ENCODE measurements at places on chromosomes 3 and 15.

DNA sequence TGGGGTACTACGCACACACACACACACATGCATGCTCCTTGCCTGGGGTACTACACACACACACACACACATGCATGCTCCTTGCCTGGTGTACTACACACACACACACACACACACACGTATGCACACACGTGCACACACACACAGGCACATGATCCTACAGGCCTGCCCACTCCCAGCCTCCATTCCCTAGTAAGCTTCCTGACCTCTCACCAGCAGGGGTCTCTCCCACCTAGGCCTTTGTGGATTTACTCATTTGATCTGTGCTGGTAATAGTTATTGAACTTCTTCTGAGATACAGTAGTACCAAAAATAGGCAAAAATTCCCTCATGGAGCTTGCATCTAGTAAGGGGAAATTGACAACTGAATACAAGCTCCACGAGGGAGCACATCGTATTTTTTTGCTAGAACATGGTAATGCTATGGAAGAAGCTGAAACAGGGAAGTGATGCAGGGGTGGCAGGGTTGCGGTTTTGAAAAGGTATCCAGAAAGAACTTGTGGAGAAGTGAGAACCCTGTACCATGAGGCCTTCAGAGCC is 19.1 kb downstream of the TTC21A start:
- DNase-seq = no peak

DNA sequence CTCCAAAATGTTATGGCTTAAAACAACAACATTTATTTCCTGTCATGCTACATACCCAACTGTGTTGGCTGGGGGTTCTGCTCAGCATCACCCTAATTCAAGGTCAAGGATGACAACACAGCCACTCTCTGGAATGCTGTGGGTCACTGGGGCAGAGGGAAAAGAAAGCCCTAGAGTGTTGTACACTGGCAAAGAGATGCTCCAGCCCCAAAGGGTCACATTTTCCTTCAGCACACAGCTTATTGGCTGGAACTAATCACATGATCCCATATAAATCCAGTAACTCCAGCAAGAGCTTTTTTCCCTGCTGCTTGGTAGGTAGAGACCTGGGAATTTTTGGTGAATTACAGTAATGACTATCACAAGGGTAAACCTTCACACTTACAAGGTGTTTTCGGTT is 1041.4 kb downstream of the NTRK3 start:
- no peak for DNase-seq

- no peak for DNase-seq
Observed at GRCh38 chr15:50244959-50245624, 20.4 kb downstream of the HDC start.

DNA sequence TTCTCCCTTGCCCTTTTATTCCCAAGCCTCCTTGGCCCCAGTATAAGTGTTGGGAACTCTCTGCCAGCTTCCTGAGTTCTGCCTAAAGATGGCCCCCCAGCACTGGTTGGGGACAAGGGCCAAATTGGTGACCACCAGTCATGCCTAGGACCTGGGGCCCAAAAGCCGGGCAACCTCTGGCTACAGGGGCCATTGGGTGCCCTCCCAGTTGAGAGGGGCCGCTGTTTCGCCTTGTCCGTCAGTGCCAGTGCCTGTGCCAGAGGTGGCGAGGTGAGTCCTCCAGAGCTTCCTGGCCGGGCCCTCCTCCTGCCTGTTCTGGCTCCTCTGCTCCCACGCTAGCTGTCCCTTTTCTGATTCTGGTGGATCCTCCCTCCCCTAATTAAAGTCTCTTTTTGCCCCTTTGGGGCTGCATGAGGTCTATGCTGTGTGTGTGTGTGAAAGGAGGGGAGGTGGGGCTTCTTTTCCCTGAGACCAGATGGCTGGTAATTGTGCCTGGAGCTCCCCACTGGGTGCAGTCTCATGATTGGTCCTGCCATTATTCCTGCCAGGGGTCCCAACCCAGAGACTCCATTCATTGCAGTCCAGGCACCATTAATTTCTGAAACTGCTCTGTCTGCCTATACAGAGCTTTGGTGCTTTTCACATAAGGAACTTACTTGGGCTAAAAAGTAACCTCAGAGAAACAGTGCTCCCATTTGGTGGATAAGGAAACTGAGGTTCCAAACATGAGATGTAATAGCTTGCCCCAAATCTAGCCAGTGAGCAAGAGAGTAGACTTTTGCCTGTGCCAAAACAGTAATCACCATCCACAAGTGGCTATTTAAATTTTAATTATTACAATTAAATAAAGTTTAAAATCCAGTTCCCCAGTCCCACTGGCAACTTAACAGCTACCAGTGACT is 3.1 kb upstream of the TTLL3 start:
- no peak for DNase-seq

DNA sequence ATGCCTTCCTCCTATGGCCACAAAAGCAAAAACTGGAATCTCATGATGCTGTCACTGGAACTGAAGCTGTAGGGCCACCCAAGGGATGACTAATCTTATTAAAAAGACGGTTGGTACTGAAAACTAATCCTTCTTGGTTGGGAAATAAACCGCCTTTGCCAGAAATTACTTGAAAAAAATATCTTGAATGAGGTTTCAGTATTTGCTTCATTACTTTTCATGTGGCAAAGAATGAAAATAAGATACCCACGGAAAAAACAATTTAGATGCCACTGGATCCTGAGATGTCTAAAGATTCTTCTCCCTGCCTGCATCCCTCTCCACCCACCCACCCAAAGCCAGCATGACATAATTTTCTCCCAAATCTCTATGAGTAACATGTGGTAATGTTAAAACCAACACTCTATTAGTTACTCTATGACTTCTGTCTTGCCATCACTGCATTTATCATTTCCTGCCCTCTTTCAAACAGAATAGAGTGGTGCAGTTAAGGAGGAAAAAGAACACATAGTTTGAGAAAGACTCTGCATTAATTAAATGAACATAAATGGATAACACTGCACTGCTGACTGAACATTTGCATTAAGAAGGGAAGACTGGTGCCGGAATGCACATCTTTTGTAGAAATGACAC is 111.8 kb upstream of the DPH6 start:
- DNase-seq = no peak

DNA sequence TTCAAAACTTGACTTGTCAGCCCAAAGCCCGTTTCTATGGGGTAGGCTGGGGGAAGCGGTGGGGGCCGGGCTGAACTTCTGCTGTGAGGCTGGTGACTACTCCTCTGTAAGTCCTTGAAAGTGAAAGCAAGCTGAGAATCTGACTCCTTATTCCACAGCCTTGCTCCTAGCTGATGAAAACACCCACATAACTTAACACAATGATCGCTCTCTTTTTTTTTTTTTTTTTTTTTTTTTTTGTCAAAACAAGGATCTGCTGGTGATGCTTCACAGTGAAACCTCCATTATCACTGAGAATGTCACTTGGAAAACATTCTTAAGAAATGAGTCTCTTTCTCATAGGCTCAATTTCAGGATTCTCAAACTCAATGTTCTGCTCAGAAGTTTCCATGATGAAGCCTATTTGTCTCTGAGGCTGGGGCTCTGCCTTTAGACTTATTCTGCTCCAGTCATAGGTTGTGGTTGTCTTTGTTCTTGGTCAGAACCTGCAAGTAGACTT is 31.4 kb upstream of the TKT start:
- DNase-seq = no peak

- no peak for DNase-seq
Observed at GRCh38 chr3:132180337-132180791, 136.8 kb upstream of the ACP3 start.

DNA sequence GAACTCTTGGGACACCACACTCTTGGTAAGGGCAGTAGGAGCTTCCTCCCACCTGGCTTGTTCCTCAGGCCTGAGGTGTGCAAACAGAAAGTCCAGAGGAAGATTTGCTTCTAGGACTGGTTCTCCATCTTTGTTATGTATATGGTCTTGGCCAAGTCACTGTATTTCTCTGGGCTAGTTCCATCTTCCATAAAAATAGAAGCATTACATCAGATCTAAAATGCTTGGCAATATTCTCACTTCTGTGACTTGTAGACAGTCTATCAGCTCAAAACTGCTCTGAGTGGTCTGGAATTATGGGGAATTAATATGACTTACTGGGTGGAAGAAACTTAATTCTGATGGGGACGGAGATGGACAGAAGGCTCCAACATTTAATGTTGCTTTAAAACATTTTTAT is 55.2 kb downstream of the TMEM108 start:
- DNase-seq = no peak

DNA sequence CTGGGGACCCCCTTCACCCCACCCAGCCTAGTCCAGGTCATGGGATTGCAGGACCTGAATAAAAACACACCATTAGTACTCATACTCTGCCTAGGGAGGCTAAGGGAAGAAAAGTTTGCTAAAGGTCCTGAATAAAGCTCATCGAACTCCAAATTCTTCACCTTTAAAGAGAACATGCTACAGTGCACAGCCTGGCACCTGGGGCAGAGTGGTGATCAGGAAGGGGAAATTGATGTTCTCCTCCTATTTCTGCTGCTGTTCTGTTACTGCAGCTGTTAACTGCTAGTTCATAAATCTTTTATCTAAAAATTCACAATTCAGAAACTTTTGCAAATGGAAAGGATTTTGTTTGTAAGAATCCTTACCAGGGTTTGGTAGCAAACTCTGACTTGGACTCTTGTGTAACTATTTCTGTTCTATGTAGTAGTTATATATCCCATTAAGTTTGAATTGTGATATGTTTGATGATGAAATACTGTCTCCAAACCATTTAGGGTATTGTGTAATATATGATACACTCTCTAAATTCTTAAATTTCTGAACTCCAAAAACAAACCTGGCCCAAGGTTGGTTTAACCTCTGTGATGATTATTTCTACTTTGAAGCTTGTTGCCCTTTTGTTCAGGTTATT is 27.9 kb downstream of the MCTP2 start:
- no peak for DNase-seq

DNA sequence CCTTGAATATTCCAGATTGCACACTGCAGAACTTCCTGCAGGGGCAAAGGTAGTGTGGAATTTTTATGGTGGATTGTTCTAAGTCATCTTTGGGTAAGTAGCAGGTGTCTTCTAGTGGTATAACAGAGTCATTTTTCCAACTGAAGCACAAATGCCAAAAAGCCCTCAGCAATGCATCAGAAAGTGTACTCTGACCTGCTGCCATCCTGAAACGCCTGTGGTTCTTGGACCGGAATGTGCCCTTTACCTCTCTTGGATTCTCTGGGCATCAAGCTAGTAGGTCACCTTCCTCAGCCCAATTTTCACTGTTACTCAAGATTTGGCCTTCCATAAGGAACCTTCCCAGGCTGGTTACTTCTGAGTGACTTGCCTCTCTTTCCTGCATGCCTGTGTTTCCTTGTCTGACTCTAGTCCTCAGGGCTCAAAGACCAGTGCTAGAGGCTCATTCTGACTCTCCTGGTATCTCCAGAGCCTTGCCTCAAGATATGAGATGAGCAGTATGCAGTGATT is 4.8 kb downstream of the CLSTN2 start:
- no peak for DNase-seq

DNA sequence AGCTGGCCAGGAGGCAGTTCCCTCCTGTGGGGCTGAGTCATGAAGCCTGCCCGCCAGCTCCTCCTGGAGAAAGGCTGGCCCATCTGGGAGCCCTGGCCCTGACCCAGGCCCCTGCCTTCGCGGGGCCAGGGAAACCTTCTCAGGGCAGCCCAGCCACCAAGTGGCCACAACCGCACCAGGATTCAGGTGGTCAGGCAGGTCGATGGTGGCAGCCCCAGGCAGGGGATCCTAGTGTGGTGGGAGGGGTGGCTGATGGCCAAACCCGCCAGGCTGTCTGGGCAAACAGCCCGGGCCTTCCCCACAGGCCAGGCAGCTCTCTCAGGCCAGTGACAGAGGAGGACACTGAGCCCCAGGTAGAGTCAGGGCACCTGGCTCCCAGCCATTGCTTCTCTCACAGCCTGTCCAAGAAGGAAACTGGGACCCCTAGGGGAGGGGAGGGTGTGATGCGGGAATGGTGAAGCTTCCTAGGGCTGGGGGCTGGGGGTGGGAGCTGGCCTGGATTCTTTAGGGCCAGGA is 1.2 kb downstream of the TWF2 start:
- DNase-seq = peak; percentile 67

DNA sequence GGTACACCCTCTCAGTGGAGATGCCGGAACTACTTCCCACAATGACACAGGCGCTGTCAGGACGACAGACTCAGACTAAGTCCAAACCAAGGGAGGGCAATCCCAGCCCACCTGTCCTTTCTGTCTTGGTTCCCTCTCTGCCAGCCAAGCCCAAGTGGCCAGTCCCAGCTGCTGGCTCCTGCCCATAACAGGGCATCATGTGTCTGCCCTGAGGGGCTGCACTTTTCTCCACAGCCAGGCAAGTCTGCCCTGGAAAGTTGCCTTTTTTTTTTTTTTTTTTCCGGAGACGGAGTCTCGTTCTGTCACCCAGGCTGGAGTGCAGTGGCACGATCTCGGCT is 20.0 kb upstream of the BCL2A1 start:
- DNase-seq = no peak

- no peak for DNase-seq
Observed at GRCh38 chr3:171343693-171344092, 116.5 kb downstream of the TNIK start.

DNA sequence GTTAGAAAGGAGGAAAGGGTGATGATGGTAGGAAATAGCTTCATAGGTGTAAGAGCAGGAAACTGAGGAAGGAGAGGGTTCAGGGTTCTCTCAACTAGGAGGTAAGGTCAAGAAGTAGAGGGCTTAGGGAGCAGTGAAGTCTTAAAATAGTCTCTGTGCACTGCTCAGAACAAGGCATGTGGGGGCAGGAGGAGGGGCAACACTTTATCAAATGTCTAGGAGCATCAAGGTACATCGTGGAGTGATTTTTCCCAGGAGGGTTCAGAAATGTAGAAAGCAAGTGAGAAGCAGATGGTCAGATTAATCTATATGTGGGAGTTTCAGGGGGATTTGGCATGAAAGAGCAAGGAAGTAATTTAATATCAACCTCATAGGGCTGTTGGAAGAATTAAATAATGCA is 58.8 kb downstream of the TNIK start:
- DNase-seq = no peak

GRCh38 chr15:41022487-41023090 is 69.3 kb downstream of the CHAC1 start:
- DNase-seq = peak; percentile 26

DNA sequence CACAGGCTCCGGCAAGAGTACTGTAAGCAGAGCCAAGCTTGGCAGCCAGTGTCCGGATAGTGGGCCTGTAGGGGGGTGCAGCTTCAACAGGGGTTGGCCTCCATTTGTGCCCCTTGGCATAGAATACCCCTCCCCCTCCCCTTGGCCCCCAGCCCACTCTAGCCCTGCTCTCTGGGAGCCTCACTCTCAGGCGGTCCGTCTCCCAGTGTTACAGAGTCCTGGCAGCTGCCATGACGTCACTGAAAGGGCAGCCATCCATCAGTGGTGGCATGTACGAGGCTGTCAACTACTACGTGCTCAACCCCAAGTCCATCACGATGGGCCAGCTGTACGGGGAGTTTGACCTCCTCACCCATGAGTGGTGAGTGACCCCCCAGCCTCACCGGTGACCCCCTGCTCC is 50.4 kb downstream of the DNAH1 start:
- no peak for DNase-seq

- DNase-seq = no peak
Observed at GRCh38 chr3:154044671-154045070, 76.5 kb upstream of the ARHGEF26 start.

- DNase-seq = no peak
Observed at GRCh38 chr3:18357747-18358146, 67.4 kb downstream of the SATB1 start.

Measured in CD4-positive, alpha-beta T cell treated with Interleukin-15 for 1 hour (primary cell).